ENCODE measurements at places on chromosomes 16 and 17.

GRCh38 chr17:17830740-17831207, 6.0 kb downstream of the SREBF1 start:
- no peak for DNase-seq

- DNase-seq = no peak
These were observed 288.7 kb downstream of the SEC14L1 start for GRCh38 chr17:77429369-77429968.

GRCh38 chr17:48492401-48493298, 38.2 kb downstream of the HOXB1 start:
- DNase-seq = no peak

DNA sequence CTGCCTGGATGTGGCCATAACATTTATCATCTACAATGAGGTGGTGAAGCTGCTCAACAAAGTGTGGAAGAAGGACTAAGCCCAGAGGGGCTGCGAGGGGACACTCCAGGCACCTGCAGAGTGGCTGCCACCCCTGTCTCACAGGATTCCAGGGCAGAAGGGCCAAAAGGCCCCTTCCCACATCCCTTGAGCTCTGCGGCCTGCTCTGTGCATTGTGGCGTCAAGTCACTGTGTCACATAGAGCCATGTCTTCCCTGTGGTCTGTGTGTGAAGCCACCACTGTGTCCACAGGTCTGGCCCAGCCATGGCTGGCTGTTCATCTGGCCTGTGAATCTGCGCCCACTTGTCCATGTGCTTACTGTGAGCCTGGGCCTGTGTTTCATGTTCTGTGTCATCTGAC, 1714.6 kb downstream of the TP53TG3F start:
- no peak for DNase-seq

Data from NCI-H1930 (cell line).